Suprapubic skin (tissue), 4 donors: ENCODE measurements at places on chromosomes 4 and X.
A peak's percentile ranks its signal among the peaks of the same experiment; 100 is the strongest.

GRCh38 chrX:149961572-149961971 lies 23.3 kb upstream of the EOLA2 start:
- no peak overlapping the region for H3K4me3 ChIP-seq
- no peak for DNase-seq
- no peaks in the 10 kb centered on the region for H3K36me3 ChIP-seq
- H3K27ac ChIP-seq, result no peak overlapping the region
- no peaks in the 10 kb centered on the region for H3K4me1 ChIP-seq

GRCh38 chr4:100875296-100876068 lies 357.7 kb upstream of the EMCN start:
- no peaks in the 10 kb centered on the region for H3K27me3 ChIP-seq
- DNase-seq, result no peak
- H3K4me3 ChIP-seq, result no peak overlapping the region
- H3K4me1 ChIP-seq, result peaks cover 11% of the 10 kb centered on the region
- H3K27ac ChIP-seq, result no peak overlapping the region
- no peaks in the 10 kb centered on the region for H3K36me3 ChIP-seq

- DNase-seq, result no peak
- peaks cover 35% of the 10 kb centered on the region for H3K4me1 ChIP-seq
- H3K27me3 ChIP-seq, result no peaks in the 10 kb centered on the region
- peaks cover 5% of the 10 kb centered on the region for H3K36me3 ChIP-seq
- H3K27ac ChIP-seq, result no peak overlapping the region
Measured at GRCh38 chr4:148057984-148058859, 326.3 kb downstream of the ARHGAP10 start.

DNA sequence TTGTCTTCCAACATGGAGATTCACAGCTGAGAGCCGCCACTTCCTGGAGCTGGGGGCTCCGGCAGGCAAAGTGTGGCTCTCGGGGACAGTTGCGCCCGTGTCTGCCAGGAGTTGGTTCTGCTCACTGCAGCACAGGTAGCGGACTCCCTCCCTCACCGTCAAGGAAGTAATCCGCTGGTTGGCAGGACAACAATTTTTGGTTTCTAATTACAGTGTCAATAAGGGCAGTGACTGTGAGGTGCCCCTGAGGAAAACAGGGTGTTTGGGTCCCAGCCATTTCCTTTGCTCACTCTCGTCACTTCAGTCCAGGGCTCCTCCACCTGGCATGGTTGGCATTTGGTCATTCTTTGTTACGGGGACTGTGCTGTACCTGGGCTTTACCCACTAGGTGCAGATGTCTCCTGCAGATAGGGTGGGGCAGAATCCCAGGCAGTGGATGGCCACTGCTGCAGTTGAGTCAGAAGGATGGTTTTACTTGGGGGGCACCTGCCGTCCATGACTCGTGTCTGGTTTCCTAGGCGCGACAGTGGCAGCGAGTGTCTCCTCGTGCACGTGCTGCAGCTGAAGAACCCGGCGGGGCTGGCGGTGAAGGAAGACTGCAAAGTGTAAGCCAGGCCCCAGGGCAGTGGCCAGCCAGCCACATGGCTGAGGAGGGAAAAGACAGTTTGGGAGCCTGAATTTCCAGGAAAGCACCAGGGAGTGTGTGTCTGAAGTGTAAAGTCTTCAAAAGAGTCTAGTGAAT lies 32.1 kb upstream of the CLCN4 start:
- H3K27me3 ChIP-seq, result no peaks in the 10 kb centered on the region
- H3K4me1 ChIP-seq, result no peaks in the 10 kb centered on the region
- DNase-seq, result no peak
- no peak overlapping the region for H3K27ac ChIP-seq

- H3K4me3 ChIP-seq, result no peak overlapping the region
- peaks cover 6% of the 10 kb centered on the region for H3K4me1 ChIP-seq
- H3K27me3 ChIP-seq, result no peaks in the 10 kb centered on the region
- H3K27ac ChIP-seq, result no peak overlapping the region
- no peak for DNase-seq
- H3K36me3 ChIP-seq, result no peaks in the 10 kb centered on the region
Measured at GRCh38 chrX:10235851-10236250, 79.1 kb downstream of the CLCN4 start.

DNA sequence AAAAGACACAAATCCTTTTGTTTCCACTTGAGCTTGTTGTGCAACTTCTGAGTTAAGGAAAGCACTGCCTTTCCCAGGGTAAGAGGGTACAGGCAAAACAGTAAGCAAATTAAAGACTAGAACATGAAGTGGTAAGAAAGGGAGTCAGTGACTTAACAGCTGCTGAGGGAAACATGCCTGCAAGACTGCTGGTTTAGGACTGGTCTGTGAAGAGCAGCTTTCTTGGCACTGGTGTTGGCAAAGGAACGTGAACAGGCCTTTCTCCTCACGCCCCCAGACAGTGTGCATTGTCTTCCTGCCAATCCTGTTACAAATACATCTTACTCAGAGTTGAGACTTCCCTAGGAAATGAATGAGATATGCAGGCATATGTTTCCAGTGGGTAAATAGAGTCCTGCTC lies 2.6 kb downstream of the LHFPL1 start:
- DNase-seq, result no peak
- no peak overlapping the region for H3K27ac ChIP-seq
- H3K4me3 ChIP-seq, result no peak overlapping the region
- no peaks in the 10 kb centered on the region for H3K36me3 ChIP-seq
- H3K4me1 ChIP-seq, result peaks cover 13% of the 10 kb centered on the region

DNA sequence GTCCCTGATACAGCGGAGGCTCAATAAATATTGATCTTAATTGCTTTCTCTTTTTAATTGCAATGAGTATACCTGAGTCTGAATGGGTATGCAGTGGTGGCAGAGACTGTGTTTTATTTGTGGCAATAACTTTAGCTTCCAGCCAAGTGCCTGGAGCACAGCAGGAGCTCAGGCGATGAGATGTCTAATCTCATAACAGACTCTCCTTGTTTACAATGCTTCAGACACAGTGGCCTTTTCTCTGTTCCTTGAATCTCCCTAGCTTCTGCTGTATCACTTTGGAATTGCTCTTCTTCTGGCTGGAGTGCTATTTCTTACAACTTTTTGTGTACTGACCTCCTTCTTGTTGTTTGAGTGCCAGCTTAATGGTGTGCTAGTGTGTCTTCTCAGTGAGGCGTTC lies 91.5 kb upstream of the UNC5C start:
- no peak overlapping the region for H3K4me3 ChIP-seq
- H3K36me3 ChIP-seq, result no peaks in the 10 kb centered on the region
- DNase-seq, result no peak
- H3K27ac ChIP-seq, result no peak overlapping the region
- no peaks in the 10 kb centered on the region for H3K4me1 ChIP-seq

DNA sequence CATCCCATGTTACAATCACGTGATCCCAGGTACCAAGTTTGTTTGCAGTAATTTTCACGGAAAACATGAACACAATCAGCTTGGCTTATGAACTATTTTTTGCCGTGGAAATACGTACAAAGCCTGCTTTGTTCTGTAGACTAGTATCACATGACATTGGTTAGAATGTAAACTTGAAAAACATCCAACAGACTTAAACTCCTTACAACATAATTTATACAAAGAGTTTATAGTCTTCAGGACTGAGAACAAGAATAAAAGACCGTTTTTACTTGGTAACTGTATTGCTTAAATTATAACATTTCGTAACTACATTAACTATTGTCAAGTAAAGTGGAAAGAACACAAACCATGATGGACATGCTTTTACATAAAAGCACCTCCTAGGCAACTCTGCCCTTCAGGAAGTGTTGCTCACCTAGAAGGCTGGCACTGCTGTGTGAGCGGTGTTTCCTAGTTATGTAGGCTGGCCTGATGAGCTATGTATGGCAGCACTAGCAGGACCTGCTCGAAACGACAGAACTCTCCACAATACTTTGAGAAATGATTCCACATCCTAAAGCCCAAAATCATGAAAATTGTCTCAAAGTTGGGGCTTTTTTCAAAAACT lies 41.8 kb upstream of the WDR1 start:
- H3K36me3 ChIP-seq, result no peaks in the 10 kb centered on the region
- H3K4me3 ChIP-seq, result no peak overlapping the region
- H3K27ac ChIP-seq, result peak overlapping the region; percentile 45
- DNase-seq, result no peak
- H3K4me1 ChIP-seq, result no peaks in the 10 kb centered on the region

DNA sequence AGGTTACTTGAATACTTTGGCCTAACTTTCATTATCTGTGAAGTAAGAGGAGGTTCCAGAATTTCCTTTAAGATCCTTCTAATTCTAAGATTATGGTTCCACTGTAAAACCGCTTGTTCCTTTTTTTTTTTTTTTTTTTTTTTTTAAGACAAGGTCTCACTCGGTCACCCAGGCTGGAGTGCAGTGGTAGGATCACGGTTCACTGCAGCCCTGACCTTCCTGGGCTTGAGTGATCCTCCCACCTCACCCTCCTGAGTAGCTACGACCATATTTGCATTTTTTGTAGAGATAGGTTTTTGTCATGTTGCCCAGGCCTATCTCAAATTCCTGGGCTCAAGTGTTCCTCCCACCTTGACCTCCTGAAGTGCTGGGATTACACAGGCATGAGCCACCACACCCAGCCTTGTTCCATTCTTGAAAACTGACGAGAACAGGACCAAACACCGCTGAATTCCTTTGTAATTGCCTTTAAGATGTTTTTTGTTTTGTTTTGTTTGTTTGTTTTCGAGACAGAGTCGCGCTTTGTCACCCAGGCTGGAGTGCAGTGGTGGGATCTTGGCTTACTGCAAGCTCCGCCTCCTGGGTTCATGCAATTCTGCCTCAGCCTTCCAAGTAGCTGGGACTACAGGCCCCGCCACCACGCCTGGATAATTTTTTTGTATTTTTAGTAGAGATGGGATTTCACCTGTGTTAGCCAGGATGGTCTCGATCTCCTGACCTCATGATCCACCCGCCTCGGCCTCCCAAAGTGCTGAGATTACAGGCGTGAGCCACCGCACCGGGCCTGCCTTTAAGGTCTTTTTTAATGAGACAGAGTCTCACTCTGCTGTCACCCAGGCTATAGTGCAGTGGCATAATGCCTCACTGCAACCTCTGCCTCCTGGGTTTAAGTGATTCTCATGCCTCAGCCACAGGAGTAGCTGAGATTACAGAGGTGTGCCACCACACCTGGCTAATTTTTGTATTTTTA lies 6.8 kb downstream of the PDS5A start:
- H3K4me3 ChIP-seq, result no peak overlapping the region
- no peak overlapping the region for H3K27ac ChIP-seq
- peaks cover 28% of the 10 kb centered on the region for H3K36me3 ChIP-seq
- H3K4me1 ChIP-seq, result peaks cover 29% of the 10 kb centered on the region
- H3K27me3 ChIP-seq, result no peaks in the 10 kb centered on the region
- DNase-seq, result peak; percentile 31
